ENCODE measurements at places on chromosomes 13 and 19. TPM values are rescaled to one million over a fixed set of nuclear protein-coding genes. Genes with fewer than 3 reads are reported as not detected.

GRCh38 chr13:49302817-49303216 lies 55.1 kb downstream of the CDADC1 start:
- no peak for DNase-seq

GRCh38 chr13:98766697-98767096 lies 14.2 kb upstream of the SLC15A1 start:
- no peak for DNase-seq

- DNase-seq: no peak
Observed at GRCh38 chr19:54373781-54374631, 9.3 kb upstream of the LAIR1 start.

The B3GNT3 gene
- total RNA-seq: not detected

GRCh38 chr19:12983542-12984142 lies 11.6 kb upstream of the NFIX start:
- peak; percentile 50 for DNase-seq

DNA sequence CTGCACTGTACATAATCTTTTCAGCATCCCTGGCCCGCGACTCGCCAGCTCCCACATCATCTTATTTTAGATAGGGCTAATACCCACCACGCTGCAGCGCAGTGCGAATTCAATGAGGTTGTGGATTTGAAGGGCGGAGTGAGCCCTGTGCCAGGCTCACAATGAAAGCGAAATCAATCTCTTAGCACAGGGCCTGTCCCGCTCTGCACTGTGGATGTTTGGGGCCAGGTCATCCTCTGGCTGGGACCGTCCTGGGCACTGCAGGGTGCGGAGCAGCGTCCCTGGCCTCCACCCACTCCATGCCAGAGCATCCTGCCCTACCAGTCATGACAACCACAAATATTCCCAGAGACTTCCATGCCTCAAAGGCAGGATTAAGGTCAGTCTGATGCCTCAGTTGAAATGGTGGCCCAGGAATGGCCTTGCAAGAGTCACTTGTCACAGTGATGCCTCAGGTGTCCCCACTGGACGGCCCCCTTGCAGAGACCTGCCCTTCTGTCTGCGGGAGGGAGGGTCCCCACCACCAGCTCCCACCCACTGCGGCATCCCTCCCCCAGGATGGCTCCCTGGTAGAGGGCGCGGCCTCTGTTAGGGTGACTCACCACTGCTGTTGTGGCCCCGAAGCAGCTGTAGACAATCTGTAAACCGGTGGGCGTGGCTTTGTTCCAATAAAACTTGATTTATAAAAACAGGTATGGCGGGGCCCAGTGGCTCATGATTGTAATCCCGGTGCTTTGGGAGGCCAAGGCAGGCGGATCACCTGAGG lies 5.6 kb downstream of the UHRF1 start:
- DNase-seq: peak; percentile 76

The SCAMP4 gene
- 71.6 TPM for total RNA-seq

The PEX11G gene
- 1.2 TPM for total RNA-seq

GRCh38 chr19:41373993-41374392 lies 2.3 kb upstream of the TMEM91 start:
- peak; percentile 72 for DNase-seq

The ERICH6B gene
- total RNA-seq: not detected

DNA sequence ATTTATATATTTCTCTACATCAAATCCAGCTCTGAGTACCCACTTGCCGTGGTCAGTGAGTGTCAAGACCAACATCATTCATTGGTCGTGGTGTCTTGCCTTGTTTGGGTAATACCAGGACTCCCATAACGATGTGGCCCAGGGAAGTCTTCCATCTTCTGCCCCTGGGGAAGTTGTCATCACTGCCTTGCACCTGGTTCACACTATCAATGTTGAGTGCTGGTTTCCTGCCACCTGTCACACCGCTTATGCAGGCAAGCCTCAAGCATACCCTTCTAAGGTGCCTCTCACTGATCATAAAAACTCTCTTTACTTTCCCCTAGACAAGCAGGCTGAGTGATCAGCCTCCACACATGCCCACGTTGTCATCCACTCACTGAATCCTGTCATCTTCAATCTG lies 382.4 kb downstream of the KCTD12 start:
- no peak for DNase-seq

The ZNF177 gene
- total RNA-seq: 0.29 TPM

GRCh38 chr13:41231786-41232185 lies 31.6 kb downstream of the MTRF1 start:
- no peak for DNase-seq

GRCh38 chr19:50206191-50206590 lies 2.8 kb downstream of the MYH14 start:
- DNase-seq: no peak

The SLC5A5 gene
- total RNA-seq: not detected

The NOVA2 gene
- 0.09 TPM for total RNA-seq

- no peak for DNase-seq
Observed at GRCh38 chr13:89115307-89115706, 1444.1 kb downstream of the SLITRK5 start.

DNA sequence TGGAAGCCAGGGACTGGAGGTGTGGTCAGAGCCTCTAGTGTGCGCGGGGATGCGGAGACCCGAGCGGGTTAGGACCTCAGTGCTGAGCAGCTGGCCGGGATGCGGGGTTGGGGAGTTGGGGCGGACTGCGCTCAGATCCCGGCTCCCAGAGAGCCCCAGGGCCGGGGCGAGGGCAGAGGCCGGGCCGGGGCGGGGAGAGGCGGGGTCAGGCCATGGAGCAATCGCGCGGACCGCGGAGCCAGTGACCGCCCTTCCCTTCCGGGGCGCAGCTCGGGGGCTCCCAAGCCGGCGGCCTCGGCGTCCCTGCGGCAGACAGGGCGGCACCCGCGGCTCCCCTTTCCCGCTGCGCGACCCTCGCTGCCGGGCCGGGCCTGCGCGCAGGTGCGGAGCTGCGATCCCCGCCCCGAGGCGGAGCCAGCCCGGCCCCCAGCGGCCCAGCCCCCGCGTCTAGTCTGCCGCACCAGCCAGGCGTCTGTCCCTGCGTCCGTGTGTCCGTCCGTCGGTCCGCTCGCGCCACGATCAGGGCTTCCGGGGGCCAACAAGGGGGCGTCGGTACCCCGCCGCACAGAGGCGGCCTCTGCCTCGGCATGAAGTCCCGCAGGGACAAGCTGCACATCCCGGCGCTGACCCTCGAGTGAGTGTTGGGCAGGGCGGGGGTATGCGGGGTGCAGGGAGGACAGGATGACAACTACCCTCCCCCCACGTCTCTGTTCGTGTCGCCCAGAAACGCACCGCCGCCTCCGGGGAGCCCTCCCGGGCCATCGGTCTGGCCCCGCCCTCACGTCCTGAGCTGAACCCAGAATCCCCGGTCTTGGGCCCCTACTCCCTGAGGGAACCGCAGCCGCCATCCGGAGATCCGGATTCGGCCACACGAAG lies 12.4 kb downstream of the MAST3 start:
- DNase-seq: no peak

The S1PR5 gene
- total RNA-seq: 1.9 TPM

- DNase-seq: no peak
Observed at GRCh38 chr13:37141011-37141410, 35.5 kb upstream of the CSNK1A1L start.

DNA sequence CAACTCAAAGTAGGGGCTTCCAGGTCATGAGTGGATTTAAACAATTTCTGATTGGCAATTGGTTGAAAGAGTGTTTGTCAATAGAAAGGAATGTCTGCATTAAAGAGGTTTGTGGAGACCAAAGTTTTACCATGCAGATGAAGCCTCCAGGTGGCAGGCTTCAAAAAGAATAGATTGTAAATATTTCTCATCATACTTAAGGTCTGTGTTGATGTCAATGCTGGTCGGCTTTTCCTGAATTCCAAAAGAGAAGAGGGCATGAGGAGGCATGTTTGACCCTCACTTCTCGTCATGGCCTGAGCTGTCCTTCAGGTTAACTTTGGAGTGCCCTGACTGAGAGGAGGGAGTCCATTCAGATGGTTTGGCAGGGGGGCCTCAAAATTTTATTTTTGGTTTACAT lies 125.4 kb upstream of the RFC3 start:
- no peak for DNase-seq

The ZNF829 gene
- total RNA-seq: 3.2 TPM

DNA sequence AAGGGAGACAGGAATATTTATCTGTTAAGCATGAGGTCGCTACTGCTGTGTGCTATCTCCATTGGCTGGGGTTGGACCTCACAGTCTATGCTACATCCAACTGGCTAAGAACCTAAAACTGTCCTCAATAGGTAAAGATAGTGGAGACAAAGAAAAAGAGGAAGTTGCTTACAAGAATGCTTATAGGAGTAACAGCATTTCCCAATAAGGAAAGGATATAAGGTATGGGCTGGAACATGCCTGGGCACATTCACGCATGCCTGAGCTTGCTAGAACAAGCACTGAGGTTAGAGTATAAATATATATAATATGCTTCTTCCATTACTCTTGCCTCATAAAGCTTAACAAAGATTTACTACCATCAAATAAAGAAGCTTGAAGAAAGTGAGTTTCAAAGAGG lies 47.9 kb upstream of the CEACAM21 start:
- no peak for DNase-seq

GRCh38 chr13:27696731-27697130 lies 75.0 kb downstream of the POLR1D start:
- no peak for DNase-seq

GRCh38 chr13:83881917-83882605 lies at the start of gene SLITRK1:
Gene SLITRK1 (minus strand): TSS chr13:83882474. CDS start chr13:83881507, 967 bp downstream.
- DNase-seq: peak; percentile 68

The WIZ gene
- total RNA-seq: 48.6 TPM

DNA sequence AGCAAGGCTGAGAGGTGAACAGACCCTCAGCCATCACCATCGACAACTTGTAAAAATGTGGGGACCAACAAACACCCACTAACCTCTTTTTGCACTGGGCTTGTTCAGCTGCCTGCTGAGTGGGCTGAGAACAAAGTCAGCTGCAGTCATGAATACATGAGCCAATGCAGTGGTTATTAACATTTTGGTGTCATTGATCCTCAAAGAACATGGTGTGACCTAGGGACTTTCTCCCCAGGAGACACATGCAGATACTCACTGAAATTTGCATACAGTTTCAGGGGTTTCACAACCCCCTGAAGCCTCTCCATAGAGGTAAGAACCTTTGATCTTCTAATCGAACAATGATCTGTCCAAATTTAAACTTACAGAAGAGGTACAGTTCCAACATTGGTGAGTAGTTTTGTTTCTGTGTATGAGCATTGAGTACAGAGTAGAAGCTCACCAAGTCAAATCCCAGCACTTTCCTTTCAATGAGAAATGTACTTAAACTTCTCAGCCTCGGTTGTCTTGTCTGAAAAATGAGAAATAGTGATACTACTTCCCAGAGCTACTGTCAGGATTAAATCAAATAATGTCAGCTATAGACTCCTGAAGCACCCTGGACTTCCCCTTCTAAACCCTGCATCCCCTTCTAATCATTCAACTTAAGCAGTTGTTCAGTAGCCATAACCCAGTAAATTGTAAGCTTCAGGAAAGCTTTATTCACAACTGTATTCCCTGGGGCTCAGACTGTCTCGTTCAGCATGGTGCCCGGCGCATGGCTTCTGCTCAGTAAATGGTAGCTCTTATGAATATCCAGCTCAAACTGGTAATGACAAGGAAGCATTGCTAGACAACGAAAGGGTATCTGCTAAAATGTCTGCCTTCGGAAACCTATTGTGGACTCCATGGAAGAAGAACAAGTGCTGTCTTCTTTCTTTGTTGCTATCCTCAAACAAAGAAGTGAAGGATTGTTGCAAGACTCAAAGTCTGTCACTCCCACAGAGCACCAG lies 148.7 kb downstream of the FOXO1 start:
- no peak for DNase-seq

The NAPSA gene
- 0.36 TPM for total RNA-seq

The PNMA8B gene
- total RNA-seq: 0.02 TPM

DNA sequence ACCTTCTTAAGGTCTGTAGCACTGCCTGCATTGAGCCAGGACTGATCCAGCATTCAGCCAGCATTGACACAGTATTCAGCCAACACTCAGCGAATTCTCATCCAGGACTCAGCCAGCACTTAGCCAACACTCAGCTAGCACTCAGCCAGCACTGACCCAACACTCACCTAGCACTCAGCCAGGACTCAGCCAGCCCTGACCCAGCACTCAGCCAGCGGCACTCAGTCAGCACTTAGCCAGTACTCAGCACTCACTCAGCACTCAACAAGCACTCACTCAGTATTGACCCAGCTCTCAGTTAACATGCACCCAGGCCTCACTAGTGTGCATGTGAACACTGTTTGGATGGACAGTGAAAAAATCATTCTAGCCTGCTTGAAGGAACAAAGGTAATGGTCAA lies 55.0 kb downstream of the TSHZ3 start:
- DNase-seq: no peak

The RASL11A gene
- 4.3 TPM for total RNA-seq

The CPT1C gene
- total RNA-seq: 37.2 TPM

Data from HFFc6 (cell line).